ENCODE measurements at places on chromosomes 11 and 22.

DNA sequence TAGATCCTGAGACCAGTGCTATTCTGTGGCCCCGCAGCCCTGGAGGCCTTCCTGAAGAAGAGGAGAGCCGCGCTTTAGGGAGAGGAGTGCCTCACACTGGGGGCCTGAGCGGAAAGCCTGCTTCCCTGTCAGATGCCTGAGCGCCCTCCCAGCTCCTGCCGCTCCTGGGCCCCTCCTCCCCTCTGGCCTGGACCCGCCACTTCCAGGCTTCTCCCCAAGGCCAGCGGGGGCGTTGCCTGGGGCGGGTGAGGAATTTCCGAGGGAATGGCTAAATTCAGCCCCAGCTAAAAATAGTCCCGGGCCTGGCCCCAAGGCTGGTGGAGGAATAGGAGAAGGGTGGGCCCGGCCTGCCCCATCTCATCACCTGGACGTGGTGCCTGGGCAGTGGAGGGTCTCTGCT is 15.4 kb downstream of the ARHGEF17 start:
- DNase-seq = no peak

DNA sequence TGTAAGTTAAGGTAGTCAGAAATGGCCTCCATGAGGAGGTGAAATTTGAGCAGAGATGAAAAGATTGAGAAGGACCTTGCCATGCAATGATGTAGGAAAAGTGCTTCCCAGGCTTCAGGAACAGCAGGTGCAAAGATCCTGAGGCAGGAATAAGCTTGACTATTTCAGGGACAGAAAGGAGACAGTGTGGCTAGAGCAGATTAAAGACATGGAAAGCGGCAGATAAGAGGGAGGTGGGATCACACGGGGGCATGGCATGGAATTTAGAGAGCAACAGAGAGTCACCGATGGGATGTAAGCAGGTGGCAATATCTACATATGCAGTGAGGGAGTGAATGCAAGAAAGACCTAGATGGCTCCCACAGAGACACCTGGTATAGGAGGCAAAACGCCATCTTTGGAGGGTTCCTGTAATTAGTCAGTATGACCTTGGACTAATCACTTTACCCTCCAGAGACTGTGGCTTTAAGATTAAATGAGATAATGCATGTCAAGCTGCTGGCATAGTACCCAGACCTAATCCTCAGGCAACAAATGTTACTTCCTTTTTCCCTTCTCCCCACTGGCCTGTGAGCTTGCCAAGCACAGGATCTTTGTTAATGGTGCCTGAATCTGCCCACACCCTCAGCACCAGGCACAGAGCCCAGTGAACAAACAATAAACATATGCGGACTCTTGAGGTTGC is 24.6 kb upstream of the ACER3 start:
- DNase-seq = no peak

DNA sequence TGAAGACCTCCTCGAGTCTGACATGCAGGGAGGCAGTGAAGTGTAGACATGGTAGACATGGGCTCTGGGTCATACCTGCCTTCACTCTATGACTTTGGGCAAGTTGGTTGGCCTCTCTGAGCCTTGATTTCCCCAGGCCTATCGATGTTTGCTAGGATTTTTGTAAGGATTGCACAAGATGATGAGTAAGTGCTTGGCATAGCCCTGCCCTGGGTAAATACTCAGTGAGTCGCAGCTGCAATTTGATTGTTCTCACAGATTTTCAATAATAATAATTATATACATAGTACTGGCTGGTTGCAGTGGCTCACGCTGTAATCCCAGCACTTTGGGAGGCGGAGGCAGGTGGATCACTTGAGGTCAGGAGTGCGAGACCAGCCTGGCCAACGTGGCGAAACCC is 18.1 kb downstream of the MCM5 start:
- DNase-seq = no peak

- no peak for DNase-seq
Observed at GRCh38 chr11:86067851-86068137, 1.1 kb downstream of the PICALM start.

DNA sequence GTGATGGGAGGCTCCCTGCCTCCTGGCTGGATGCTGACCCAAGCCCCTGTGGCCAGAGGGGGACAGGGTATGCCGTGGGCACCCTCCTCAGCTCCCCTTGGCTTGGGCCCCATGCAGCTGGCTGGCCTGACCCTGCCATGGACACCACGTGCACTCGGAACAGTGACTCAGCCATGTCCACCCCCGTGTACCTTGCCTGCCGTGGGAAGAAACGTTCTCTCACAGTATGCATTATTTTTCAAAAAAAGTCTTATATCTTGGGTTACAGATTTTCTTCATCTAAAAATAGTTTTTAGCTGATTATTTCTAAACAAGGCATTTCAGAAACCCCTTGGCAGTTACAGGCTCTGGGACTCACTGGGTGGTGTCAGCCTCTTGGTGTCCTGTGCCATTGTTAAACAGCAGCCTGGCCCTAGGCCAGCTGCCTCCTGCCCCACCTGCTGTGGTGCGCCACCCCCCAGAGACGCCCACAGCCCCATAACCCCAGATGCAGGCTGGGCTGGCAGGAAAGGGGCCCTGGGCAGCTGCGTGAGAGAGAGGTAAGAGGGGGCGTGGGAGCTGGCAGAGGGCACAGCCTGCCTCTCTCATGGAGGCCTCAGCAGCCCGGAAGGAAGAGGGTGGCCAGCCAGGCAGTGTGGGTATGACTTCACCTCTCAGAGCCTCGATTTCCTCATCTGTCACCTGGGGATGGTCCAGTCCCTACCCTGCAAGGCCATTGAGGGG is 99.8 kb downstream of the MORC2 start:
- DNase-seq = no peak

GRCh38 chr22:17400305-17400704 is 31.0 kb downstream of the CECR2 start:
- no peak for DNase-seq

DNA sequence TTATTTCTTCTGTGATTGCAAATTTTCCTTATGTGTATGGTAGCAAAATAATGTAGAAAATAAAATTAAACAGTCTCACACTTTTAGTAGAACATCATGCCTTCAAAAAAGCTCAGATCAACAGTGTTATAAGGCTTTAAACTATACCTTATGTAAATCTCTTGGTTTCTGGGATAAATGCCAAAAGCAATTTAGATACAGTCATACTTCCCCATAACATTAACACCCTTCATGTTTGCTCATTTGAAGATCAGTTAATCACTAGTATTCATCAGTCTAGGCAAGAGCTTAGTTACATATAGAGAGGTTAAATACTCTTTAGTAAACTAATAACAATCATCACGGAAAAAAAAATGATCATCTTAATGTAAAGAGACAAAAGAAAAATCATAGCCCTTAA is 421.8 kb upstream of the ANO3 start:
- DNase-seq = no peak

DNA sequence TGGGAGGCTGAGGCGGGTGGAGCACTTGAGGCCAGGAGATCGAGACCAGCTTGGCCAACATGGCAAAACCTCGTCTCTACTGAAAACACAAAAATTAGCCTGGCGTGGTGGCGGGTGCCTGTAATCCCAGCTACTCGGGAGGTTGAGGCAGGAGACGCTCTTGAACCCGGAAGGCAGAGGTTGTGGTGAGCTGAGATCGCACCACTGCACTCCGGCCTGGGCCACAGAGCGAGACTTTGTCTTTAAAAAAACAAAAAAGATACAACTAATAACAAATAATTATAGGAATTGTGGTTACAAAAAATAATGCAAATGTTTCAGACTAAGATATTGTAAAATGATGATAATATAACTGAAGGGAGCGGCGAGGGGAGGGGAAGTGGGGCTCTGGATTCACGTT is 90.3 kb upstream of the RTL6 start:
- no peak for DNase-seq

DNA sequence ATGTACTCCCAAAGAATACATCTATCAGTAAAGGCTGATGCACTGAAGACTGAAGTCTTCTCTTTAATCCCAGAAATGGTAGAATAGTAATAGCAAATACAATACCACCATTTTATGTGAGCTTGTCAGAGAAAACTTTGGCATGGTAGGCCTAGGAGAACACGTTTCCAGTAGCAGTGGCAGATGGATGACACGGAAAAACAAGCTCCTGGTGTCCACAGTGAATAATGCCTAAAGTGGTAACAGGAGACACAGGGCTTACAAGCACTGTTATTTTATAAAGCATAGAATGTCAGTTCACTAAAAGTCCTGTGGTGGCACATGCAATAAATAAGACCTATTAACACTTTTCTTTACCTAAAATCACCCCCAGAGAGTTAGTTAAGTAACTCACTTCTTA is 277.6 kb downstream of the TTC28 start:
- DNase-seq = no peak

Measured in GM12864 (cell line).